ENCODE measurements at places on chromosomes 2 and 18.

DNA sequence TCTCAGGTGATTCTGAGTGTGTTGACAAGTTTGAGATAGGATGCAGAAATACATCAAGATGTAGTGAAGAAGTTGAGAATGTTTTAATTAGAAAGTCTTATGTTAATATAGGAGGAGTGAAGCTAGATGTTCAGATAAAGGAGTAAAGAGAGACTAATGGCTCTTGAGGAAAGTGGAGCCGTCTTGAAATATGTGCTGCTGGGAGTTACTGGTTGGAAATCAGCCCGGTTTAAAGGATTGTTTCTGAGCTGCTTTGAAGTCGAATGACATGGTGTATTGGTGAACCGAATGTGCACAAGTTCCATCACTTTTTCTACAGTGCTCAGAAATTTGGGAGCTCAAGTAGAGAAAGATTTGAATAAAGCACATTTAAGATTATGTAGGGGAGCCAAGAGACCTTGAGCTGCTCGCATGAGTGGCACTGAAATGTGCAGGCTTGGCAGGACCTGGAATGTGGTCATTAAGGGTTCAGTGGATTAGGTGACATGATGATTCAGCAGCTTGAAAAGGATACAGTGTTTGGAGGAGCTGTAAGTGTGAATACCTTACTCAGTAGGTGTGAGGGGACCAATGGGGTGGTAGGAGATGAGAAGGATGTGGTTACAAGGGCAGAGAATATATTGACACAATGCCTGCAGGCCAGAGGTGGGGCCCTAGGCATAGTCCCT lies 68.6 kb downstream of the CAB39 start:
- no peak for DNase-seq

DNA sequence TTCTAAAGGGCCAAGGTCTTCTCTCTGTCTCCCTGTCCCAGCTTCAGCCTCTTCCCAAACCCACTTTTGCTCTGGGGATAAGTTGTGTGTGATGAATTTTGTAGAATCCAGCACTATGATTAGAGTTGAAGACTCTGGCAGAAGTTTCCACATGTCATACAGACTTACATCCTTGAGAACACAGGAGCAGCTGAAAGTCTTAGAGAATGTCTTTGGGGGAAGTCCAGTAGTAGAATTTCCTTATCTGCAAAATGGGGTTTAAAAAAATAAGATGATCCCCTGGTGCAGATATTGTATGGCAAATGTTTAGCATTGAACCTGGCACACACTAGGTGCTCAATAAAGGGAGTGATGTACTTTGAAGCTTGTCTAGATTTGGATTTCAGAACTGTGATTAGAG lies 65.2 kb downstream of the TMEM247 start:
- no peak for DNase-seq

DNA sequence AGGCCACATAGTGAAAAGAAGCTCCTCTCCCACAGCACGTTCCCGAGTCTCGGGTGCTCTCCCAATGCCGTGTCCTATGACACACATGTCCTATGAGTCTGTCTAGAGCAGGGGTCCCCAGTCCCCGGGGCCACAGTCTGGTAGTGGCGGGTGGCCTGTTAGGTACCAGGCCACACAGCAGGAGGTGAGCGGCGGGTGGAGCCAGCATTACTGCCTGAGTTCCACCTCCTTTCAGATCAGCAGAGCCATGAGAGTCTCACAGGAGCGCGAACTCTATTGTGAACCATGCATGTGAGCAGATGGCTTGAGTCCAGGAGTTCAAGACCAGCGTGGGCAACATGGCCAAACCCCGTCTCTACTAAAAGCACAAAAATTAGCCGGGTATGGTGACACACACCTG lies 112.6 kb downstream of the ZBTB7C start:
- DNase-seq: no peak

GRCh38 chr2:66957677-66958076 lies 439.5 kb upstream of the ETAA1 start:
- no peak for DNase-seq

- peak; percentile 41 for DNase-seq
Measured at GRCh38 chr2:190507135-190507534, 27.4 kb downstream of the NEMP2 start.

- no peak for DNase-seq
Measured at GRCh38 chr18:77098029-77098428, 34.6 kb downstream of the MBP start.

GRCh38 chr2:83055376-83056010 lies 1403.6 kb downstream of the SUCLG1 start:
- DNase-seq: no peak

GRCh38 chr18:8912348-8913326 lies 189.9 kb upstream of the NDUFV2 start:
- peak; percentile 74 for DNase-seq

GRCh38 chr2:218329826-218330593 lies 26.6 kb upstream of the CATIP start:
- DNase-seq: no peak

DNA sequence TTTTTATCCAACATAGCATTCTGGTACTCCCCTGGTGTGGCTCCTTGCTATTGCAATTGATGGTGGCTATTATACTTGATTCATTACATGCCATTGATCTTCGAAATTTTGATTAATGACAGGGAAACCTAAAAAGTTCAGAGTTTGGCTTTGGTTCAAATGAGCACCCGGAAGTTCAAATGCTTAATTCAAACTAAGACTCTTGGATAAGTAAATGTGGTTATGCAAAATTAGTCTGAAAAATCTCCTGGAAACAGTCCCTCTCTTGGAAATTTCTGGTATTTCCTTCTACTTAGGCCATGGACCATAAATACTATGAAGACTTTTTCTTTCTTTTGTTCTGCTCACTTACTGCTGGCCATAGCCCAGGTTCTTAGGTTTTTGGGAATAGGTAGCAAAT lies 65.3 kb upstream of the SMIM21 start:
- no peak for DNase-seq

DNA sequence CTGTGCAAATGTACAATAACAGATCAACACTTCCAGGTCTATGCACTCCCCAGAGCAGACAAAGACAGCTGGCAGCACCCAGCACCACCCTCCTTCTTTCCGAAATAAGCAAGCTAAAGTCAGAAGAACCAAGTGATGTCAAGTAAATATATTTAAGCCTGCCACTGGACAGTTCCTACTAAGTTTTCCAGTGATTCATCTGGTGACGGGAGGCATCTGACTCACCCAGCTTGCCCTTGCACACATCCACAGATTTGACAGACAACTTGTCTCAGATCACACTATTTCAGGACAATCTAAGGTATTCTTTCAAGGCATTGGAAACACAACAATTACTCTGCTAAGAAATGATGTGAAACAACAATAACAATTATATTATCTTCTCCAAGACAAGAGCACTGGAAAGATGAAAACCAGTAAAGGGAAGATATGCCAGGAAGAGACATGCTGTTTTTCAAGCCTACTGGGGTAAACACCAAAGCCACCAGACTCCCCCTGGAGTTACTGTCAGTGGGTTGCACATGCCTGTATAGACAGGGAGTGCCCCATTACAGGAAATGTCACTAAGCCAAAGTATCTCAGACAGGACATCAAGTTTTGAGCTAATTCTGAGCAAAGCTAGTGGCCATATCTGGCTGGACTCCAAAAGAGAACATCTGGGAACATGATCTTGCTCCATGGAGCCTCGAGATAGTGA lies 287.9 kb upstream of the KLHL29 start:
- no peak for DNase-seq

GRCh38 chr2:209788925-209789324 lies 17.3 kb downstream of the UNC80 start:
- DNase-seq: no peak

DNA sequence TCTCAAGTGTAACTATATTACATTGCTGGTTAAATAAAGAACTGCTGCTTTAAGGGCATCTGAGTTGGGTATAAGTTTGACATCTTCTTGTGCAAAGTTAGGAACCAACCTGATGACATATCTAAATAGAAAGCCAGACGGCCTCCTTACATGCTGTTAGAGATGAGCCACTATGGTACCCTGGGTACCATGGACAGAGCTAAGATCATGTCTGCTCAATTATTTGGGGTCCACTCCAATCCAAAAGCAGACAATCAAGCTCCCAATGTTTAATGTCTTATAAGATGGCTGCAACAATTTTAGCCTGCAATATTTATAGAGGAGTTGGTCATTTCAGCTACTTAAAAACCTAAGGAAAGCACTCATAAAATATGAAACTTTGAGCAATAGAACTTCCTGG lies 86.2 kb downstream of the UPP2 start:
- DNase-seq: no peak

- DNase-seq: no peak
Measured at GRCh38 chr2:67867735-67868134, 195.1 kb downstream of the C1D start.

DNA sequence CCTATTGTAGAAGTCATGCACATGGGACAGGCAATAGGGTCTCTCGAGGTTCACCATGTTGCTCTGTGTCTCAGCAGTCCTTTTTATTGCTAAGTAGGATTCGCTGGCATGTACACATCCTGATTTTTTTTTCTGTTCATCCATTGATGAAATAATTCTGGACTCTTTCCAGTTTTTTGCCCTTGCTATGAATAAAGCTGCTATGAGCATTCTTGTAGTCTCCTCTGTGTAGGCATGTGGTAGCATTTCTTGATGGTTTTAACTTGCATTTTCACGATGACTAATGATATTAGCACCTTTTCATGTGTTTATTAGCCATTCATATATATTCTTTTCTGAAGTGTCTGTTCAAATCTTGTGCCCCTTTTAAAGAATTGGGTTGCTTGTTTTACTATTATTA lies 65.8 kb upstream of the EDAR start:
- DNase-seq: no peak

DNA sequence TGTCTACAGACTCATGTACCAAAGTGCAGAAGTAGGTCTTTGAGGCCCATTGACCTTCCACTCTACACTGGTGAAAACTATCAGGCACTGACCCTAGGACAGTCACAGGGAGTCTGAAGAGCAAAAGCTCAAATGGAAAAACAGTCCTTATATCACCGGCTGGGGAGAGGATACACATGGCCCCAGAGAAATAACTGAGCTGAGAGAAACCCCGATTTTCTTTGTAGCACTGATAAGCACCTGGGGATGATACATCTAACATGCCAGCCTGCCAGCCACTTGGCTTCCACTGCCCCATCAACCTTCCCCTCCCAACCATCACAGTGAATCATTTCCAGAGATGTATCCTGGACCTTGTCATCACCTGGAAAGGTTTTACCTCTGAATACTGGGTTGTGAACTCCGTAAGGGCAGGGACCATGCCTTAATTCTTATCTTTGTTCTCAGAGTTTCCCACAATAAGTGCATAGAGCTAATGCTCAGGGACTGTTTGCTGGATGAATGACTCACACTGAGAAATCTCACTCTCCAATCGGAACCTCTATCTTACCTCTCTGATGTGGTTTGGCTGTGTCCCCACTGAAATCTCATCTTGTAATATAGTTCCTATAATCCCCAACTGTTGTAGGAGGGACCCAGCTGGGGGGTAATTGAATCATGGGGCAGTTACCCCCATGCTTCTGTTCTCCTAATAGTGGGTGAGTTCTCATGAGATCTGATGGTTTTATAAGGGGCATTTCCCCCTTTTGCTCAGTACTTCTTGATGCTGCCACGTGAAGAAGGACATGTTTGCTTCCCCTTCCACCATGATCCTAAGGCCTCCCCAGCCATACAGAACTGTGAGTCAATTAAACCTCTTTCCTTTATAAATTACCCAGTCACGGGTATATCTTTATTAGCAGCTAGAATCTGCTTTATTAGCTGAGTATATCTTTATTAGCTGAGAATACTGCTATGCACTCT lies 37.1 kb downstream of the EVA1A start:
- no peak for DNase-seq

DNA sequence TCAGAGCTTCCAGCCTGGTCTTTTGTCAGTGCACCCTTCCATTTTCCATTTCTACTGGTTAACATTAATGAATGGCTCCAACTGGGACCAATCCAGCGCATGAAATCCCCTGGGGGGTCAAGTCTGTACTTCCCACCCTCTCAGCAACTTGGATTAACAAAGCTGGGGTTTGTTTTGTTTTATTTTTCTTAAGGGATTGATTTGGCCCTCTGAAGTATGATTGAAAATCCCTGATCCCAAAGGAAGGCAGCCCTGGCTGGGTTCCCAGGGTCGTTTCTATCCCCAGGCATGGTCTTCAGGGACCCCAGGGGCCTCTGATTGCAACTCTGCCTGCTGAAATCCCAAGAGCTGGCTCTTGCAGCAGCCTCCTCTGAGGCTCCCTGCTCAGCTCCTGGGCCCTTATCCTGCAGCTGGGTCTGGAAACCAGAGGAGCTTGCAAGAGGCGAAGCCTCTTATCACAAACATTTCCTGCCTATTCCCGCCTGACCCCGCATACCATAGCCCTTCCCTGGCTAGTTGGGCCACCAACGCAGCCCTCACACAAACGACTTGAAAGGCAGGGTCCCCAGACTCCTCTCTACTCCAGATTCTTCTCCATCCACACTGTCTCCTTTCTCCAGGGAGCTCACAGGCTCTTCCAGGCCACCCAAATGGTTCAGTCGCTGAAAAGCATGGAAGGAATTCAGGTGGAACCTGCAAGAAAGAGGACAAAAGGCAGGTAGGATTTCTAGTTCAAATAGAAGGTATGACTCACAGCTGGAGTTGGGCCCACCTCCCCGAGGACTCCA lies 109.7 kb upstream of the PKDCC start:
- DNase-seq: no peak

- no peak for DNase-seq
Measured at GRCh38 chr2:80893711-80894110, 589.2 kb upstream of the LRRTM1 start.

- DNase-seq: no peak
Measured at GRCh38 chr2:238277695-238278094, 10.7 kb downstream of the PER2 start.

- DNase-seq: no peak
Measured at GRCh38 chr2:47699533-47700215, 83.3 kb upstream of the MSH6 start.

GRCh38 chr18:36307513-36307912 lies 10.0 kb downstream of the FHOD3 start:
- DNase-seq: no peak

DNA sequence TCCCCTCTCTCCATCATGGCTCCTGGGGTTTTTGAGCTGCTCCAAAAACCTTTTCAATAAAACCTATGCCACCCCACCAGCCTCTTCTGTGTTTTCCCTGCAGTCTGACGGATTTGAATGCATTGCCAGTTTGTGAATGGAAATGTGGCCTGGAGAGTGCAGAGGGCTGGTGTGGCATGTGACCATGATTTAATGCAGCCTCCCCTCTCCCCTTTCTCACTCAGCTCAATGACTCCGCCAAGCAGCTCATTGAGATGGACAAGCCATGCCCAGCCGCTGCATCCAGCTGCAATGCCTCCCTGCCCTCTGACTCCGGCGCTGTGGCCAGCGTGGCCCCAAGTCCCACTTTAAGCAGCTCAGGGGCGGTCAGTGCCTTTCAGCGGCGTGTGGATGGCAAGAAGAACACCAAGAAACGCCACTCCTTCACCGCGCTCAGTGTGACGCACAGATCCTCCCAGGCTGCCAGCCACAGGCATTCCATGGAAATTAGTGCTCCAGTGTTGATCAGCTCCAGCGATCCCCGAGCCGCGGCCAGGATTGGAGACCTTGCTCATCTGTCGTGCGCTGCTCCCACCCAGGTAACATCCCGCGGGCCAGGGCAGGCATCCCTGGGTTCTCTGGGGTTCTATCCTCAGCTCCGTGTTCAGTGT lies 215.3 kb downstream of the SEPTIN10 start:
- DNase-seq: no peak

Data from NCI-H446 treated with DMSO at 0.1 percent for 48 hours (cell line).